SK-MEL-5 (cell line): ENCODE measurements at places on chromosomes 16 and 17.

DNA sequence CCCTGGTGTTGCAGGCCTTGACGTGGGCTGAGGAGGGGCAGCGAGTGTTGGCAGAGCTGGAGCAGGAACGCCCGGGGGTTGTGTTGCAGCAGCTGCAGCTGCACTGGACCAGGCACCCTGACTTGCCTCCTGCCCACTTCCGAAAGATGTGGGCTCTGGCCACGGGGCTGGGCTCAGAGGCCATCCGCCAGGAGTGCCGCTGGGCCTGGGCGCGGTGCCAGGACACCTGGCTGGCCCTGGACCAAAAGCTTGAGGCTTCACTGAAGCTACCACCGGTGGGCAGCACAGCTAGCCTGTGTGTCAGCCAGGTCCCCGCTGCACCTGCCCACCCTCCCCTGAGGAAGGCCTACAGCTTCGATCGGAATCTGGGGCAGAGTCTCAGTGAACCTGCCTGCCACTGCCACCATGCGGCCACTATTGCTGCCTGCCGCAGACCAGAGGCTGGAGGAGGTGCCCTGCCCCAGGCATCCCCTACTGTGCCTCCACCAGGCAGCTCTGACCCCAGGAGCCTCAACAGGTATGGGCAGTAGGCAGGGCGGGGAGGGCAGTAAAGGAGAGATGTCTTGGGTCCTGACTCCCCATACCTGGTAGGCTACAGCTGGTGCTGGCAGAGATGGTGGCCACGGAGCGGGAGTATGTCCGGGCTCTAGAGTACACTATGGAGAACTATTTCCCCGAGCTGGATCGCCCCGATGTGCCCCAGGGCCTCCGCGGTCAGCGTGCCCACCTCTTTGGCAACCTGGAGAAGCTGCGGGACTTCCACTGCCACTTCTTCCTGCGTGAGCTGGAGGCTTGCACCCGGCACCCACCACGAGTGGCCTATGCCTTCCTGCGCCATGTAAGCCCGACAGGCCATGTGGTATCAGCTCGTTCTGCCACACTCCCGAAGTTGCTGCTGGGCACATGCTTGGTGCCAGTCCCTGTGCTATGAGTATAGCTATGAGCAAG is 5.6 kb downstream of the PLEKHG4 start:
- DNase-seq, result peak; percentile 43

GRCh38 chr17:46943501-46944393 is 20.8 kb downstream of the GOSR2 start:
- peak; percentile 27 for DNase-seq

DNA sequence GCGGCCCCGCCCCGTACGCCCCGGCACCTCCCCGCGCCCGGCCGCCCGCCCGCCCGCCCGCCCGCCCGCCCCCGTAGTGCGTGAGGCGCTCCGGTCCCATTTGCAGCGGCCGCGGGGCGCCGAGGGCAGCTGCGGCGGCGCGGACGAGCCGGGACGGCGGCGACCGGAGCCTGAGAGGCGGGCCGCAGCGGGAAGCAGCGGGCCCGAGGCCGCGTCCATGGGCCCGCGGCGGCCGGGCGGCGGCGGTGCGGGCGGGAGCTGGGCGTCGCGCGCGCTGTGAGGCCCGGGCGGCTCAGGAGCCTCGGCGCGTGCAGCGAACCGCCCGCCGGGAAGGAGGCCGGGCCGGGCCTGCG is at the start of gene MPRIP:
TSS of gene MPRIP (plus strand) at position 74 of the 353 bp plus-strand sequence. CDS start 392 bp downstream, outside the sequence.
- DNase-seq, result no peak

DNA sequence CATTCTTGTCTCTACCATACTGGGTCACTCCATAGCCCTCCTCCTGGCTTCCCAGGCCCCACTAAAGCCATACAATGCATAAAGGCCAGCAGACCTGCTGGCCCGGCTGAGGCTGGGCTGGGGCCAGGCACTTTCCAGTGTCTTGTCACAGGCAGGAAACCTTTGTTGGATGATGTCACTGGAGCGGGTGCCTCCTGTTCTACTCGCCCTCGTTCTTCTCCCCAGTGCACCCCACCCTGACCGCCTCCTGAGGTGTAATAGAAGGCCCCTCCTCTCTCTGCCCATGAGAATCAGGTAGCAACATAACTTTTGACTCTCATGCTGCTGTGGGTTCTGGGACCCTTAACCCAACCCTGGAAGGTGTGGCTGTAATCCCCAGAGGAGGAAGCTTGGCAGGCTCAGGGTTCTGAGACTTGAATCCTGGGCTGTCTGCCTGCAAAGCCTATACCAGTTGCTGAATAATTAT is 54.2 kb upstream of the IL34 start:
- DNase-seq, result no peak

GRCh38 chr16:68749432-68749831 is 12.3 kb downstream of the CDH1 start:
- DNase-seq, result peak; percentile 20

DNA sequence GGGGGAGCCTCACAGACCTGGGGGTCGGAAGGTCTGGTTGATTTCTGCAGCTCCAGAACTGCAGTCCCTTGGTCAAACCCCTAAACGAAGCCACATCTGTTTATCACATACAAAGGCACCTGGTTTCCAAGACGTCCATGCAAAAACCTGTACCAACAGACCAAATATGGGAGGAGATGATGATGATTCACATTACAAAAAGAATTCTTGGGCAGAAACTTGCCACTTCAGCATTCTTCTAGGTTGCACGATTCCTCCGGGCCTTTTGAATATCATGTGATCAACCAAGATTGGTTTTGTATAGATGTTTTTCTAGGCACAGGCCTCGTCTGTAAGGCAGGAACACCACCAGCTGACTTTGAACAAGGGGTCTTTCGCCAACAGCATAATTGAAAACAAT is 466.3 kb downstream of the SOX9 start:
- DNase-seq, result peak; percentile 69

DNA sequence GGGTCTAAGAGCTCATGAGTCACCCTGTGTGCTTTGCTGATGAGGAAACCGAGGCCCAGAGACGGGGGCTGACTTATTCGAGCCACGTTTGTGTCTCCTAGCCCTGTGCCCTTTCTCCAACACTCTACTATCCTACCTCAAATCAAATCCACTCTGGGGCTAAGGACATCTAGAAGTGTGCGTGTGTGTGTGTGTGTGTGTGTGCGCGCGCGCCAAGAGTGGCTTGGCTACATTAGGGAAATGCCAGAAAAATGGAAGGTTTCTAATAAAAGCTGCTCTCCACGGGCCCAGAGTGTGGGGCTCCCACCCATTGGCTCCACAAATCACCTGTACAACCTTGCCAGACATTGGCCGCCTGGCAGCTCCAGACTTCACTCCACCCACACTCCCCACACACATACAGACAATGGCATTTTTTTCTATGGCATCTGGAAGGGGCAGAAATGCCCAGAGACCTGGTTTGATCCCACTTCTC is 30.3 kb upstream of the PHOSPHO1 start:
- DNase-seq, result no peak

DNA sequence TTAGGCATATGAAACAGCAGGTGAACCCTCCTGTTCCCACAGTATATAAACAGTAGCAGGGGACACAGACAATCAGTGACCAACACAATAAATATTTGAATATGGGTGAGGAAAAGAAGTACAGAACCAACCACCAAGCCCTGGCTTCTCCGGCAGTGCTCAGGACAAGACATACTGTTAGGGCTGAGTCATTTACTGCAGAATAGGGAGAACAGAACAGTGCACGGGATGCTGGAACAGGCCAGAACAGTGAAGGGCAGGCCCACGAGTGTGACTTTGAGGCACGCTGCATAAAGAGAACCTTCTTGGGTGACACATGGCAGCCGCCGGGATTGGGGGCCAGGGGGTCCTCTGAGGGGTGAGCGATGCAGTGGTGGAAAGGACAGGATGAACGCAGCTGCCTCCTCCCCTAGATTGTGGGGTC is 160.4 kb downstream of the CMIP start:
- DNase-seq, result no peak

- no peak for DNase-seq
Observed at GRCh38 chr16:2773188-2773968, 3.7 kb downstream of the ELOB start.

DNA sequence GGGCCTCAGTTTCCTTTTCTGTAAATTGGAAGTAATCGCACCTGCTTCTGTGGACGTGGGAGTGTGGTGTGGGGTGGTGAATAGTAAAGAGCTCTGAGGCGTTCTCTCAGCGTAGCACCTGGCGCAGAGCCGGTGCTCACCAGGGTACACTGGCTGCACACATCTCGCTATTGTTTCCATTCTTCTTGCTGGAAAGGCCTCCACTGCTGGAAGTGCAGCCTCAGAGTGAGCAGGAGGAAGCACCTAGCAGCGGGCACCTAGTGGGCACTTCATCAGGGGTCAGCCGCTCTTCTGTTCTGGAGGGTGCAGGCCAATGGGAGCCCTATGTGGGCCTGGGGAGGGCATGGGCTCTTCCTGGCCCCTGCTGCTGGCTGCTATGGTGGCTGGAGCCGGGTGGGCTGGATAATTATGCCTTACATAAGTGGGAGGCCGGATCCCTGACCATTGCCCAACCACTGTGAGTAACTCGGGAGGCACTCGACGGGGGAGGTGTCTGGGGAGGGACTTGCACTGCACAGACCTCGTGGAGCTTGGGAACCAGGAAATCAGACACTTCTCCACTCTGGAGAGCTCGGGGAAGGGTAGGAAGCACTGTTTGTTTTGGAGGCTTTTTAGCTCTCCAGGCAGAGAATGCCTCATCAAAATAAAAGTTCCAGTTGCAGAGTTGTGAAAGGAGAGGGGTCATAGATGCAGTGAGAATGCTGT is 1.7 kb downstream of the MAP2K3 start:
- peak; percentile 85 for DNase-seq

DNA sequence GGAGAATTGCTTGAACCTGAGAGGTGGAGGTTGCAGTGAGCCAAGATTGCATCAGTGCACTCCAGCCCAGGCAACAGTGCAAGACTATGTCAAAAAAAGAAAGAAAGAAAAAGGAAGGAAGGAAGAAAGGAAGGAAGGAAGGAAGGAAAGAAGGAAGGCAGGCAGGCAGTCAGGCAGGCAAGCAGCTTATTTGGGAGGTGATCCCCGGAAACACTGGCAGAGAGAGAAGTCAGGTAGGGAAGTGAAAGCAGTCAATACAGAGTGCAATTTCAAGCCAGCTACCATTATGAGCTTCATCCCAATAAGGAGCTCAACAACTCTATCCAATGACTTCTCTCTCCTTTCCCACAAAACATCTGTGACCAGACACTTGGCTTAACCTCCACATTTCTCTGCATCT is 83.0 kb upstream of the TBC1D3K start:
- no peak for DNase-seq

DNA sequence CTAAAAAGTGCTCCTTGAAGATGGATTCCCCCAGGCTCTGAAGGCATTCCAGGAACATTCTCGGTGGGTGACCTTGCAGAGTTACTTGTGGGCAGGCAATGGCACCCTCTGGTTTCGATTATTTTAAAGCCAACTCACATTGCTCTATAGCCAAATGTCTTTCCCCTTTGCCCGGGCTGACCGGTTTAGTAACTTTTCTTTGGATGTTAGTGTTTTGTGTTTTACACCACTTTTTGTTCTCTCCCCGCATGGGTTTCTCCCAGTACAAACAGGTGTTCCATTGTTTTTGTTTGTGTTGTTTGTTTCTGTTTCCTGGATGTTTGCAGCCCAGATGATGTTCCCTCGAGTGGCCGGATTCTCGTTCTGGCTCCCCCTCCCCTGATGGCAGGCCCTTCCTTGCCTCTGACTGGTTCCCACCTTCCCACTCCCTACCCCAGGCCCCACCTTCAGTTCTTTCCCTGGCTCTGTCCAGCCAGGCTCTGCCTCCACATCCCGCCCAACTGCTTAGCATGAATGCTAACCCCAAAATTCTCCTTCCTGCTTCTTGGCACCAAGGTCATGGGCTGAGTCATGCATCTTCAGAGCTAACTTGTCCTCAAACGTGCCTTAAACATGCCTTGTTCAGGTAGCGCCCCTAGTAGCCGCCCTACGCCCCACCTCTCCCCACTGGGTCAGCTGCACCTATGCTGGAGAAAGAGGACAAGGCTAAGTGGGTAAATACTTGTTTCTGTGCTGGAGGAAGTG is 40.6 kb downstream of the ELAC2 start:
- DNase-seq, result no peak

- no peak for DNase-seq
Observed at GRCh38 chr16:5865236-5865635, 767.6 kb upstream of the EEF2KMT start.

DNA sequence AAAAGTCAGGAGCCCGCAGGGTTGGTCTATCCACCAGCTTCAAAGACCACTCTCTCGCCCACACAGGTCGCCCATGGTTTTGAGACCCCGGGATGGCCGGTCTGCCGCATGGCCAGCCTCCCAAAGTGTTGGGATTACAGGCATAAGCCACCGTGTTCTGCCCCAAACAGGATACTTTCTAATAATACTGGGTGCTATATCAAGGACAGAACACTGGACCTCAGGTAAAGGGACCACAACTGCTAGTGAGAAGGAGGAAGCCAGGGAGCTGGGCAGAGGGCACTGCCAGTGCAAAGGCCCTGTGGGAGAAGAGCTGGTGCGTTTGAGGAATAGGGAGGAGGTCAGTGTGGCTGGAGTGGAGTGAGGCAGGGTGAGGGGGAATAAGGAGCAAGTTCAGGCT is 34.1 kb downstream of the IL21R start:
- no peak for DNase-seq

- DNase-seq, result peak; percentile 68
Observed at GRCh38 chr16:30615358-30616091, 5.3 kb upstream of the ZNF689 start.

DNA sequence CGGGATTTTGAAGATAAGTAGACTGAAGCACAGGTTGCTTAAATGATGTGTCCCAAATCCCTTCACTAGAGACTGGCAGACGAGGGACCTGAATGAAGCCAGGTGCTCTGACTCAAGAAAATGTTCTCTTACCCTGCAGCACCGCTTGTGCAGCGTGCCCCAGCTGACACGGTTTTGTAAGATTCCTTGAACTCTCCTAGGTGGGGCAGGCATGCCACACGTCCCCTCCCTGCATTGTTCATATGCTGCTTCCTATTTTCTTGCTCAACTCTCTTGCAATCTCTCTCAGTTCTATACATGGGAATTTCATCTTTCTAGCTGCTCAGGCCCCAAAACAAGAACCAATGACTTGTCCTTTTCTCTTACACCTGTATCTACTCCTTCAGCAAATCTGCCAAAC is 22.1 kb upstream of the HNF1B start:
- DNase-seq, result no peak

GRCh38 chr17:63173903-63174302 is 207.9 kb downstream of the TANC2 start:
- no peak for DNase-seq

GRCh38 chr16:74713325-74713724 is 12.7 kb upstream of the MLKL start:
- no peak for DNase-seq
